Natural killer cell (primary cell): ENCODE measurements at places on chromosomes 4 and X.

DNA sequence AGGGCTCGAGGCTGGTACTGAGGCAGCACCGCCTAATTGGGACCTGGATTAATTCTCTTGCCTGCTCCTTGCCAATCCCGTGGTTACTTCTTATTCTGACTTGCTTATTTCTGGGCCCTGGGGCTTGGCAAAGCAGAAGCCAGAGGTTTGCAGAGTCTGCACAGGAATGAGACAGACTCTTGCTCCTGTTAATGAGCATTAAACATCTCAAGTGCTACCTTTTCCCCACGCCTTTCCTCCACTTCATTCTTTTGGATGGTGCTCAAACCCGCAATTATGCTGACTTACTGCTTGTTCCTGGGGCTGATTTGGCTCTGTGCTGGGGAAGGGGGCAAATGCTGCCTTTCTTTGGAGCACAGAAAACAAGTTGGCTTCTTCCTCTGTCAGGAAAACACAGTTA, 16.5 kb upstream of the STOX2 start:
- DNase-seq, result no peak

DNA sequence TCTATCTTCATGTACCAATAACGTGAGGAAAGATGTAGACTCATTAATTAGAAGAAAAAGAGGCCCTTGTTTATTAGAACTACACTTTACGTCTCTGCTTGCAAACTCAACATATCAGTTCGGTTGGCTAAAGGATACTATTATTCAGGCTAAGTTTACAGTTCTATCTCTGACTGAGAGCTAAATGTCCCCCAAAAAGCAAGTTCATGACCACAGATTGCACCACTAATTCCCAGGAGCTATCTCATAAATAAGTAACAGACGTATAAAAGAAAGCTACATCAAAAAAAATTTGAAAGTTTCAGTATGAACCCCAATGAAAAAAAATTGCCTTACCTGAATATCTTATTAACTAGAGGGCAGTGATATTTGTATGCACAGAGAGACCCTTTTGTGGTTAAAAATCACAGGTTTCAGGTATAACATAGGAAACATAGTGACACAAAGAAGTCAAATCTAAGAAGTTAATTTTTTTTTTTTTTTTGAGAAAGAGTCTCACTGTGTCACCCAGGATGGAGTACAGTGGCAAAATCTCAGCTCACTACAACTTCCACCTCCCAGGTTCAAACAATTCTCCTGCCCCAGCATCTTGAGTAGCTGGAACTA, 128.9 kb downstream of the MAB21L2 start:
- no peak for DNase-seq

GRCh38 chr4:72300126-72300525, 268.3 kb downstream of the NPFFR2 start:
- no peak for DNase-seq

DNA sequence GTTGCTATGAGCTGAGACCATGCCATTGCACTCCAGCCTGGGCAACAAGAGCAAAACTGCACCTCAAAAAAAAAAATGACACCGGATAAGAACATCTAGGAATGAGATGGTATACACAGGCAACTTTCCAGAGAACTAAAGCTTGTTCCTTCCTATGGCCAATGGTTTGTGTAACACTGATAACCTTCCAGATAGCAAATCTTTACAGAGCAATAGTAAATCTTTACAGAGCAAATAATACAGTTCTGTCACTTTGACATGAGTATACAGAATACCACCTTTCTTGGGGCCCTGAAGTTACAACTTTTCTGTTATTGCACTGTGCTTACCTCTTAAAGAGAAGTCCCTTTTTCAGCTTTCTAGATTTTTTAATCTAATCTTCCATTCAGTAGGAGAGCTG, 91.6 kb downstream of the CD99L2 start:
- DNase-seq, result no peak

DNA sequence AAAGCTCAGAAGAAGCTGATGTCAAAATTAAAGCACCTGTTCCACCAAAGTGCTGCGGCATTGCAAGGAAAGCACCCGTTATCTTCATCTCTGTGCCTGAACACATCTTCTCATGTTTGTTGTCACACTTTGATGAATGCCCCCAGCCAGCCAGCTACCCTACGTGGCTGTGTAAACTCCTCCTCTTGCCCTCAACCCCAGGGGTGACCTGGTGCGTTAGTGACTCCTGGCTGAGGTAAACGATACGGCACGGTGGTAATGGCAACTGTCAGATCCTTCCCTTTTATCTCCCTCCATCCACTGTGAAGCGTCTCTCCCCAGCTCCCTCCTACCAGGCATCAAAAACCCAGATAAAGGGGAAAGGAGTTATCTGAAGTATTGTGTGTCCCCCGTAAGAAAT, 90.6 kb upstream of the WWC2 start:
- DNase-seq, result no peak

DNA sequence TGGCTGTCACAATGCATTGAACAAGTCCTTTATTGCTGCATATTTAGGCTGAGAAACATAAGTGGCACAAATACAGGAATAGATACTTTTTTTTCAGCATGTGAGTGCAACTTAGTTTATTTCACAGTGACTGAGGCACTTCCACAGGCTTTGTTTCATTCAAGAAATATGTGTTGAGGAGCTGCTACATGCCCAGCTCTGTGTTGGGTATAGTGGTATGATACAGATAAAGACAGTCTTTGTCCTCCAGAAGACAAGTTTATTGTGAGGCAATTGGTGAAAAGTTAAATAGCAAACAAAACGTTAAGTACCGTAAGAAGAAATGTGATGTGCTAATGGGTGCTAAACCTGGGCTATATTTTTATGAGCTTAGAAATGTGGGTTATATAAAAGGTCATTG, 186.4 kb downstream of the SPRY1 start:
- DNase-seq, result no peak

DNA sequence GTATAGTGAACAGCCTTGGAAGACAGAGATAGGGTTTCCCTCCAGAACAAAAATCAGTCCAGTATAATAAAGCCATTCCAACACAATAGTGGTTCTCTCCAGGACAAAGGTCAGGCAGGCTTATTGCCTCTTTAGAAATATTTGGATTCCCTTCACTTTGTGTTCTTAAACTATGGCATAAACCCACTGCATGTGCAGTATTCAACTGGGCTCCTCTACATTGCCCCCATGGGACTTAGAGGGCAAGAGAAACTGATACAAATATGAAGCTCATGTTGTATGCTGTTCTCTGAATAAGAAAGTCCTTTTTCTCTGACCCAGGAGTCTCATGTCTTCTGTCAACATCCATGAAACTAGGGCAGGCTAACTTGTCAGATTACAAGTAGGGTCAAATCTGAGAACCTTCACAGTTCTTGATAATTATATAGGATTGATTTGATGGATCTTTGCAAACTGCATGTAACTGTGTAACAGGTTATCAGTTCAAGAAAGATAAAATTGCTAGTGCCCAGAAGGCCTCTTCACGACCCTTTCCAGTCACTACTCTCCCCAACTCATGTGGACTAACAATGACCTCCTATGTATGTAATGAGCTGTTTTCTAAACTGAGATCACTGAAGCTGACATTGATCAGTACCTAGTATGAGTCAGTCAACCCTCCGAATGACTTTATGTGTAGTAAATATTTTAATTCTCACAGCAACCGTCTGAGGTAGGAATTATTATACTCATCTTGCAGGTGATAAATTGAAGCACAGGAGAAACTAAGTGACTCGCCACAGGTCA, 31.9 kb upstream of the FAM9C start:
- no peak for DNase-seq

- no peak for DNase-seq
Measured at GRCh38 chr4:153258750-153259149, 54.5 kb downstream of the TRIM2 start.

DNA sequence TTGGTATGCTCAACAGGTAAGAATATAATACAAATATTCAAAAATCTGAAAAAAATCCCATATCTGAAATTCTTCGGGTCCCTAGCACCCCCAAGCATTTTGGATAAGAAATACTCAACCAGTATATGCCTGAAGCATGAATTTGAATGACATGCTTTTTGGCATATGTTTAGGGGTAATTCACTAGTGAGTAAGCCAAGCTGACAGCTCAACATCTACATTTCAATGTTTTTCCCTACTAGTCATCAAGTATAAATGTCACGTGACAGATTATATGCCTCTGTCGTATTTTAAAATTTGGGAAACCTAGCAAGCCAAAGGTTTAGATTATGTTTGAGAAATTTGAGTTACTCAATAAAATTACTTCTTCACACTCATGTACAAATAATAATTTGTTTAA, 125.1 kb downstream of the FGF16 start:
- DNase-seq, result no peak

DNA sequence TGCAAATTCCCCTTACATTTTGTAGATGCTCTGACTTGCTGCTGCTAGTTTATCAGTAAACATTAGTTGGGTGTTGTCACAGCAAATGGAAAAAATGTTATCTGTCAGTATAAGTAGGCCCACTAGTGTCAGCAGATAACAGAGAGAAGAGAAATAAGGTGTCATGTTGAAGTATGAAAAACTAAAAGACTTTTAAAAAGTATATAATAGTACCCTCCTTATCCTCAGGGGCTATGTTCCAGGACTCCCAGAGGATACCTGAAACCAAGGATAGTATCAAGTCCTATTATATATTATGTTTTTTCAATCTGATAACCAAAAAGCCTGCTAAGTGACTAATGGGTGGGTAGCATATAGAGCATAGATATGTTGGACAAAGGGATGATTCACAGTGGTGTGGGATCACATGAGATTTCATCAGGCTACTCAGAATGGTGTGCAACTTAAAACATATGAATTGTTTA, 11.6 kb upstream of the BMP2K start:
- no peak for DNase-seq

DNA sequence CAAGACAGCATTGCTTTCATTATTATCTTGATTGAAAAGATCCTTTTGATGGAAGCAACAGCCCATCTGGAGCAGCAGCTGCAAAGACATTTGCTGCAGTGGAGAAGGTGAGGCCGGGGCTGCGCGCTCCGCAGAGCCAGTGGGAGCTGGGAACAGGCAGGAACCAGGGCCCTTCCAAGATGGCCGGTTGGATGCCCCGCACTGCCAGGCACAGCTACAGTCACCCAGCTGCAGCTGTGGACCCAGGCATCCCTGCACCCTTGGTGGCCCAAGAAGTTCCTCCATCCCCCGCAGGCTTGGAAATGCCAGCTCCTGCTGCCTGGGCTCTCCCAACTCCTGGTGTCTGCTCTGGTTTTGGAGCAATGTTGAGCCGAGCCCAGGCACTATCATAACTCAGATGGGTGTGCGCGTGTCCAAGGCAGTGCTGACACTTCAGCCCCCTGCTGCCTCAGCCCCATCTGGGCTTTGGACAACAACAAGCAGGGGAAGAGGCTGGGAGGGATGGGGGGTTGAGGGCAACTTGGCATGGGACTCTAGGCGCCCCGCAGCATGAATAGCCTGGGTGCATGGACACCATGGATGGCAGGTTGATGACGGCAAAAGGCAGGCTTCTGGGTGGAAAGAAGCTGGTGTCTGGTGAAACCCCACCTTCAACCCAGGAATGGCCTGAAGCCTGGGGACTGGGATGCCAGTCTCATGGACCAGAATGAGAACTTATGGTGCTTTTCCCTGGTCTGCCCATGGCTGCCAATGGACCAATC, 371.8 kb downstream of the FSTL5 start:
- DNase-seq, result no peak

- peak; percentile 78 for DNase-seq
Measured at GRCh38 chr4:10671366-10671765, 13.2 kb downstream of the CLNK start.

DNA sequence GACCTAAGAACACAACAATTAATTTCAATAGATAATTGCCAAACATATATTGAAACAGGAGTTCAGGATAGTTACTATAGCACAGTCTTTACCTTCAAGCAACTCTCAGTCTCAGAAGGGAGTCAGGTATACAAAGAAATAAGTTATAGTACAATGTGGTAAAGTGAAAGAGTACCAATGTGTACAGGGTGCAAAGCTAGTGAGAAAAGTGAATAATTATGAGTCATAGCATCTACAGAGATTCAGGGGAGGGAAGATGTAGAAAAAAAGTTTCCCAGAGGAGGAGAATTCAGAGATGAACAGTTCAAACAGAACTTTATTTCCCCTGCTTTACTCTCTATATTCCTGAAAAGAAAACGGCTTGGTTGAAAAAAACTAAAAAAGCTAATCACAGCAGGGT, 22.7 kb upstream of the DKK2 start:
- no peak for DNase-seq

GRCh38 chr4:84031401-84031800, 467.7 kb downstream of the NKX6-1 start:
- no peak for DNase-seq

- no peak for DNase-seq
Measured at GRCh38 chr4:147809211-147809610, 77.3 kb downstream of the ARHGAP10 start.

DNA sequence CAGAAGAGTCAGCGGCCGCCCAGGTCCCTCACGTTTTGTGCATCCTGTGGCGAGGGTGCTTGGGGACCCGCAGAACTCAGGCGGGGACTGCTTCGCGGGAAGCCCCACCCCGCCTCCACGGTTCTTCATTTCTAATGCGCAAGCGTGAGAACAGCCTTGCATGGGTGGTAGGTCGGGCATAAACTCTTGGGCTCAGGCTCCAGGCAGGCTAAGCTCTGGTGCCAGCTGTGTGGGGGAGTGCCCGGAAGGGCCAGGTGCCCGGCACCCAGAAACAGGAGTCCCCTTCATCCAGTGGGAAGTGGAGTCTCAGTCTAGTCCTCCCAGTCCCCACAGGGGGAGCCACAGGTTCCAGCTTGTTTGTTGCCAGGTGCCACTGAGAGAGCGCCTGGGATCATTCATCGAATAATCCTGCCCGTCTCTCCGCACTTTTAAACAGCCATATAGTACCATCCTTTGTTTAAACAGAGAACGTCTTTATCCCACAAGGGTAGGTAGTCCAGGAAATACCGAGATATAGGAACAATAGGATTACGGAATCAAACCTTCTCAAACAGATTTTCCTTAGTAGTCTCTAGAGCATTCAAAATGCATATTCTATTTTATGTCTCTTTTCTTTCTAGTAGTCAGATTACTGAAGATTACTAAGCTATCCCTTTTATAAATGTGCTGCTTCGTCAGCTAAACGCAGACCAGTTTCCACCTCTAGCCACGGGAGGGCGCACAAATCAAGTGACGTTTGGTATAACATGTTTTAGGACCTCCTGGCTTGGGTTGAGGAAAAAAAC, 12.7 kb upstream of the RBBP7 start:
- peak; percentile 81 for DNase-seq

DNA sequence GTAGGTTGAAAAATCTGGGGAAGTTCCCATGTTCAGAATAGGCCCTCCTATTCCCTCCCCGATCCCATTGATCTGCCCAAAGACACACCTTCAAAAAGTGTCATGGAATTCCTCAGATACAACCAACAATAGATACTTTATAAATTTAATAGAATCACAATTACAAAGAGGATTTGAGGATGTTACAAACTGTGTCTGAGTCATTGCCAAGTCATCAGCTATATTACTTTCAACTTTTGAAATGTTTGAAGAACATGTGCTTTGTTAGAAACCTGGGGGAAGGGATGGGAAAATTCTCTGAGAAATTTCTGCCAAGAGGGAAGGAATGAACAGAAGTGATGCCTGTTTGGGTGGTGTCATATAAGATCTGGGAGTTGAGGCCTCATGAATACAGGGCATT, 46.7 kb downstream of the KCNIP4 start:
- no peak for DNase-seq

GRCh38 chr4:113921089-113921794, 58.2 kb downstream of the ARSJ start:
- no peak for DNase-seq
